Right renal pelvis (tissue), 4 donors: ENCODE measurements at places on chromosomes 1 and 21. TPM values are rescaled to one million over a fixed set of nuclear protein-coding genes. Genes with fewer than 3 reads are reported as not detected.

Gene ATP5PB
- 396 TPM for polyA plus RNA-seq

Gene G0S2
- 17.2 TPM for polyA plus RNA-seq

DNA sequence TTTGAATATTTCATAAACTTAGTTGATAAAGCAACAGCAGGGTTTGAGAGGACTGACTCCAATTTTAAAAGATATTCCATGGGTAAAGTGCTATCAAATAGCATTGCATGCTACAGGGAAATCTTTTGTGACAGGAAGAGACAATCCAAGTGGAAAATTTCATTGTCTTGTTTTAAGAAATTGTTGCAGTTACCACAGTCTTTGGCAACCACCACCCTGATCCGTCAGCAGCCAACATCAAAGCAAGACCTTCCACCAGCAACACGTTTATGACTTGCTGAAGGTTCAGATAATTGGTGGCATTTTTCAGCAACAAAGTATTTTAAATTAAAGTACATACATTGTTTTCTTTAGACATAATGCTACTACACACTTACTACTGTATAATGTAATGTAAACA is 47.8 kb downstream of the ADGRL4 start:
- DNase-seq, result no peak

Gene PBX1
- polyA plus RNA-seq, result 149 TPM

- DNase-seq, result no peak
Observed at GRCh38 chr1:156543066-156543465, 29.3 kb downstream of the IQGAP3 start.

Gene PEF1
- polyA plus RNA-seq, result 76.7 TPM

DNA sequence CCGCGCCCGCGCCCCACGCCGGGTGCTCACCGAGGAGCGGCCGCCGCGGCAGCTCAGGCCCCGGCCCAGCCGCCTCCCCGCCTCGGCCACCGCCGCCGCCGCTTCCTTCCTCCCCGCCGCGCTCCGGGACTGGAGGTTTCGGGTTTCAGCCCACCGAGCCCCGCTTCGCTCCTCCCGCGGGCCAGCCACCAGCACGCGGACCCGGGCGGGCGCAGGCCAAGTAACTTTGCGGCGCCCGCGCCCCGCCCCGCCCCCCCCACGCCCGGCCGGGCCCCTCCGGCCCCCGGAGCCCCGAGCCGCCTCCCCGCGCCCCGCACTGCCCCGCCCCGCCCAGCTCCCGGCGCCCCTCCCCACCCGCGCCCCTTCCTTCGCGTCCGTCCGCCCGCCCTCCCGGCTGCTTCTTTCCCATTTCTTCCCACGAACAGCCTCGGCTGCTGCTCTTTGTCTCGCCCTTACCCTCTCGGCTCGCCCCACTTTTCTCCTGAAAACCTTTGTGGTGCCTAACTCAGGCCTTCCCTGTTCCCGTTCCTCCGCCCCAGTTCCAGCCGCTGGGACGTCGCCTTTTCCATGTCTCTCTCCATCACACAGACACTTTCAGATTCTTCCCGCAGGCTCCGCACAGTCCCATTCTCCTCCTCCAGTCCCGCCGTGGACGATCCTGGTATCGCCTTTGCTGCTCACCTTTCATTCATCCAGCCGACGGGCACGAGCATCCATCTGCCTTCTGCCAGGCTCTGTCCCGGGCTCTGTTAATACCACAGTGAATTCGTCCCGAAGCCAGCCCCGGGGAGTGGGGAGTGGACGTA is at the start of gene GPR161:
Gene GPR161, minus strand, starts transcription at position 222 of the 806 bp plus-strand sequence. CDS start 32,080 bp downstream, outside the sequence.
- no peak for DNase-seq

Gene RTCA
- 33.2 TPM for polyA plus RNA-seq

DNA sequence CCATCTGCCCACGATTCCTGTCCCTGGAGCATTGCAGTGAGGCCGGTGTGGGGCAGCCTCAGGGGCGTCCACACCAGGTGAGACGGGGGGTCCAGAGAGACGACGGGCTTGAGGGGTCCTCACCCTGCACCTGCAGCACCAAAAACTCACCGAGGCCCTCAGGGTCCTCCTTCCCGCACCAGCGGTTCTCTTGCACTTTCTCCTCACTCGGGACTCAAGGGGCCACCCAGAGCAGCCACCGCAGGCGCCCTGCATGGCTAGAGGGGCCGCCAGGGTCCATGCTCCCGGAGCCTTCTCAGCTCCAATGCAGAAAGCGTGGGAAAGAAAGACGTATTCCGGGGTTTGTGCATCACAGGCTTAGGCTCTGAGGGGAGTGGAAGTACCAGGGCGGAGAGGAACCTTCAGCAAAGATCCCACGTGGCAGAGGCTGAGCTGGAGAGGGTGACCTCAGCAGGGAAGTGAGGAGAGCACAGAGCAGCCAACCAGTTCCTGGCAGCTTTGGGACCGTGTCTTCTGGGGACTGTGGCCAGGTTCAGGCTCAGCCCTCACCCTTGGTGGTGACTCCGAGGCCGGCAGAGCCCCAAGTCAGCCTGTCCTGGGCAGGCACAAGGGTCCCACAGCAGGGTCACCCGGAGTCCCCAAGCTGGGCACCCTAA is 19.5 kb upstream of the COL6A2 start:
- no peak for DNase-seq
